ENCODE measurements at places on chromosomes 11 and 22.

- no peak for DNase-seq
Observed at GRCh38 chr11:8263109-8263768, 439 bp downstream of the LMO1 start.

GRCh38 chr22:41555325-41555982 lies 5.4 kb upstream of the CSDC2 start:
- DNase-seq: no peak

- DNase-seq: no peak
Observed at GRCh38 chr11:133995066-133995465, 38.3 kb upstream of the IGSF9B start.

DNA sequence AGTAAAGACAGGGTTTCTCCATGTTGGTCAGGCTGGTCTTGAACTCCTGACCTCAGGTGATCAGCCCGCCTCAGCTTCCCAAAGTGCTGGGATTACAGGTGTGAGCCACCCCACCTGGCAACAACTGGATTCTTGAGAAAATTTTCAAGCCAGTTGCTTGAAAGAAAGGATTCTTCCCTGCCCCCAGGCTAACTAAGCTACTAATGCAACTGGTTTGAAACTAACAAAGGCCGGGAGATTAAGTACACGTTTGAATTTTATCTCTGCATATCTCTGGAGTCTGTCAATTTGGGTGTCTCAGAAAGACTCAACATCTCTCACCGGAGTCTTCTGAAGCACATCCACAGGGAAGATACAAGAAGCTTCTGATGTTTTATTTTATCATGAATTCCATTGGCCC lies 10.7 kb upstream of the ETS1 start:
- no peak for DNase-seq

- no peak for DNase-seq
Observed at GRCh38 chr11:134749040-134749839, 337.2 kb upstream of the B3GAT1 start.

- DNase-seq: no peak
Observed at GRCh38 chr11:131356206-131356605, 14.2 kb upstream of the NTM start.

DNA sequence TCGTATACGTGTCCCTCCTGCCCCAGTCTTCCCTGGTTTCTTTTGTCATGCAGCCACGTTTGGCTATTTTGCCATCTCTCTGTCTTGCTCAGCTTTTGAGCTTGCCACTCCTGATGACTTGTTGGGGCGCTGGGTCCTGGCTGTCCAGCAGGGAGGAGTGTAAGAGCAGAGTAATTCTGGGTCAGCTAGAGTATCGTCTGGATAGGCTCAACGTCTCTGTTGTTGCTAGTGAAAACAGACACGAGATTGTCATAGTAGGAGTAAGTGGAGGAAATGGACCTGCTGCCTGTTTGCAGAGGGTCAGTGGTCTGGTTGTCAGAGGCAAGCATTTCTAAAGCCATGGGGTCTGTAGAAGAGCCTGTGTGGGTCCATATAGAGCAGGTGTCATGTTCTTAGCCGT lies 83.0 kb downstream of the PPP6R3 start:
- no peak for DNase-seq

DNA sequence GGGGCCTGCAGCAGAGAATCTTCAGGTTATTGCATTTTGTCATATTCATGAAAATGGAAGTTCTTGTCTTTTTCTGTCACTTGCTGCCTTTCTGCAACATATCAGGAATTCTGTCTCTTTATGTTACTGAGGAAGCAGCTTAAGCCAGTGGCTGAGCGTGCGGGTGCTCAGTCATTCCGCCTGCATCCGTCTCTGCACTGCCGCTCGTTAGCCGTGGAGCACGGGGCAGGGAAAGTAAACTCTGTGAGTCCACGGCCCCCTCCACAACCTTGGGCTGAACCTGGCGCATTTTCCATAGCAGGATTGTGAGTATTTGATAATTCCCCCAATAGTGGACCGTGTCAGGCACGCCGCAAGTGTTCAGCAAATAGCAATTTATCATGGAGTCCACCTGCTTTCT lies 1007.7 kb downstream of the BRD1 start:
- no peak for DNase-seq

DNA sequence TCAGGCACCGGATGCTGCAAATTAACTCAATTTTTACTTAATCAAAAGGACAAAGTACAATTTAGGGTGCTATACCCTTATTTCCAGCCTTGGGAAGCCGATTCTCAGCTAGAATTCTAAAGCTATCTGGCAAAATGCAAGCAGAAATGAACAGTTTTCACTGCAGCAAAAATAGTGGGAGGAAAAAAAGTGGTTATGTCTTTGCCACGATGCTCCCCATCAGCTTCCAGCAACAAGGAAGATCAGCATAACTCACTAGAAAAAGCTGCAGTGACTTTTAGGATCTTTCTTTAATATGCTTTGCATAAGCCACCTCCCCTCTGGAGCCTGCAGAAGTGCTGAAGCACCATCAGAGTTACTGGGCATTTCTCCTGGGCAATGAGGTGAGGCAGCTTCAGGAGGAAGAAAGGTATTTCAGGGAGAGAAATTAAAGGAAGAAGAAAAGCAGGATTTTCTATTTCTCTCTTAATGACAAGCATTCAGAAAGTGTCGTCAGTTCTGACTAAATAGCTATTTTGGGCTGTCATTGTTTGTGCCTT lies 702.9 kb downstream of the DLG2 start:
- no peak for DNase-seq

- no peak for DNase-seq
Observed at GRCh38 chr22:46968848-46969247, 206.4 kb downstream of the TBC1D22A start.

GRCh38 chr22:20093418-20094196 lies 13.6 kb downstream of the DGCR8 start:
- no peak for DNase-seq

DNA sequence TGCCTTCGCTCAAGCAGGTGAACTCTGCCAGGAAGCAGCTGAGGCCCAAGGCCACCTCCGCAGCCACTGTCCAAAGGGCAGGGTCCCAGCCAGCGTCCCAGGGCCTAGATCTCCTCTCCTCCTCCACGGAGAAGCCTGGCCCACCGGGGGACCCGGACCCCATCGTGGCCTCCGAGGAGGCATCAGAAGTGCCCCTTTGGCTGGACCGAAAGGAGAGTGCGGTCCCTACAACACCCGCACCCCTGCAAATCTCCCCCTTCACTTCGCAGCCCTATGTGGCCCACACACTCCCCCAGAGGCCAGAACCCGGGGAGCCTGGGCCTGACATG lies 123.4 kb downstream of the SEZ6L start:
- no peak for DNase-seq

GRCh38 chr22:28141614-28142013 lies 222.6 kb upstream of the PITPNB start:
- DNase-seq: no peak

- peak; percentile 88 for DNase-seq
Observed at GRCh38 chr11:66958232-66958955, at the start of gene PC. Gene PC (minus strand): TSS chr11:66958383. CDS start chr11:66872159, 86,224 bp downstream.

DNA sequence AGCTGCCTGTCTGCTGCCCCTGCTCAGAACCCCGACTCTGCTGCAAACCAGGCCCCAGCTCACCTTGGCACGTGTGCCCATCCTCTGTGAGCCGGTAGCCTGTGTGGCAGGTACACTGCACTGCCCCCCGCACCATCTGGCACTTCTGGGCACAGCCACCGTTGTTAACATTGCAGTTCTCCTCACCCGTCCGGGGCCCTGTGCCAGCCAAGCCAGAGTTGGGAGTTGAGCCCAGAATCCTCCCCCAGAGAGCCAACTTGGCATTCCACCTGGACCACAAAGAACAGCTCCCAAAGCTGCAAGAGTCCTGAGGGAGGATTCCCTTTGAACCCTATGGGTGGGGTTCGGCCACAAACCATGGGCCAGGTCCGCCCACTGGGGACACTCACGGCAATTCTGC lies 22.5 kb downstream of the LRP4 start:
- DNase-seq: no peak

GRCh38 chr11:12274558-12275197 lies 102.7 kb upstream of the PARVA start:
- no peak for DNase-seq

GRCh38 chr11:70332567-70332966 lies 62.1 kb downstream of the PPFIA1 start:
- no peak for DNase-seq

- peak; percentile 62 for DNase-seq
Observed at GRCh38 chr11:235997-236773, at the start of gene SIRT3. Gene SIRT3 (minus strand): TSS chr11:236342. CDS start chr11:236328, 14 bp downstream.

DNA sequence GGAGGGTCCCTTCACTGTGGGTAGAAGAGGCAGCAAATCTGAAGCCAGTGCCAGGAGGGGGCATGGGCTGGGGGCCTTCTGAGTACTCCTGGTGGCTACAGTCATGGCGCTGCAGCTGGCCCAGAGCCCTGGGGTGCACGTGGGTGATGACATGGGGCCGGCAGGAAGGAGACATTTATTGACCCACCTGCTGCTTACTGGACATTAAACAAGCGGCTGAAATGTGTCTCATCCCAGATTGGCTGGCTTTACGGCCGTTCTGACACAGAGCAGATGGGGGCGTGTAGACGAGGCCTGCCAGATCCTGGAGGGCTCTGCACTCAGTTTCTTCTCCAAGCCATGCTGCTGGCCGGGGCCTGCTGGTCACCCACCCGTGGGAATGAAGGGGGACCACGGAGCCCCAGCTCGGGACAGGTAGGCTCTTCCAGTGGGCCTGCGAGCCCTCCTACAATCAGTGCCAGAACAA lies 906.9 kb downstream of the BRD1 start:
- DNase-seq: no peak

DNA sequence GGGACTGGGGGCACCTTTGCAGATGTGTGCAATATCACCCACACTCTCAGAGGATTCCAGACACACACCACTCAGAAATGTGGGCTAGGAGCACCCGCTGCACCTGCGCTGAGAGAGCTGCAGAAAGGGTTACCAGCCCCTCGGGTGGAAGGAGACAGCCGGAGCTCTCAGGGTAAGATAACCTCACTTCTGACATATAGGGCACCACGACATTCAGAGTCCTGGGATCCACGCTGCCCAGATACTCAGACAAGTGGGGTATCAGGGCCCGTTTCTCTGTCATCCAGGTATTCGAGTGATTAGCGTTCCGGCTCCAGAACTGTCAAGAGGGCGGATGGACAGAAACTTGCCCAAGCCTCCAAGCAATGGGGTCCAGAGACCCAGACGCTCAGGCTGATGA lies 6.2 kb upstream of the SYT8 start:
- no peak for DNase-seq

Measured in stimulated activated CD4-positive, alpha-beta T cell treated with anti-CD3 and anti-CD28 coated beads, Interleukin-1b, Interleukin-23, amount 100 ng/mL, for 1 hour (primary cell).